Activated naive CD4-positive, alpha-beta T cell (primary cell): ENCODE measurements at places on chromosomes 7 and 10.

- no peak for DNase-seq
Measured at GRCh38 chr7:11206177-11206899, 232.7 kb downstream of the PHF14 start.

DNA sequence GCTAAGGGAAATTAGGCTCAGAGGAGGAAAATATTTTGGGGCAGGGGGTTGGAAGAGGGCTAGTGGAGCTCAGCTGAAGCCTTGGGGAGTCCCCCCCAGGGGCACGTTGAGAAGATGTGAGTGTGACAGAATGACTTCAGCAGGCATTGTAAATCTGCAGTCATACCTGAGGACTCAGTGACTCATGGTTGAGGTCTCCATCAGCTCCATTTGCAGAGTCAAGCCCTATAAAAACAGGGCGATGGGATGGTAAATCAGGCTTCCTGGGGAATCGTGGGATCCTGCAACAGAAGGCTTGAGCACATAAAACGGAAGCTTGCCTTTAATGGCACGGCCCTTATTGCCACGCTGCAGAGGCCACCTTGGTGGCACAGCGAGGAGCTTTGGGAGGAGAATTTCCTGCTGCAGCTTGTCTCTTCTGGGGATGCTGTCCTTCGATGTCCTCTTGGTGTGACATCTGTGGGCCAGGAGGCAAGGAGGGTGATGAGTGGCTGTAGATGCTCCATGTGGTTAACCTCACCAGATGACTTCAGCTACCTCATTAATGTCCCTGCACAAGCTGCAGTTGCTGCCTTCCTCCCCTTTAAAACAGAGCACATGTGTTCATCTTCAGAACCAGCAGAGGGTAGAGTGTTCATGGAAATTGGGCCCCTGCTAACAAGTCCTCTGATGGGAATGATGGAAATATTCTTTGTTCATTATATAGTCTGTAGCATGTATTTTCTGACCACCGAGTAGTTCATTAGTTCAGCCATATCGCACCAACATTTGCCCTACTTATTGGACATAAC, 285.9 kb downstream of the LRMDA start:
- DNase-seq: no peak

DNA sequence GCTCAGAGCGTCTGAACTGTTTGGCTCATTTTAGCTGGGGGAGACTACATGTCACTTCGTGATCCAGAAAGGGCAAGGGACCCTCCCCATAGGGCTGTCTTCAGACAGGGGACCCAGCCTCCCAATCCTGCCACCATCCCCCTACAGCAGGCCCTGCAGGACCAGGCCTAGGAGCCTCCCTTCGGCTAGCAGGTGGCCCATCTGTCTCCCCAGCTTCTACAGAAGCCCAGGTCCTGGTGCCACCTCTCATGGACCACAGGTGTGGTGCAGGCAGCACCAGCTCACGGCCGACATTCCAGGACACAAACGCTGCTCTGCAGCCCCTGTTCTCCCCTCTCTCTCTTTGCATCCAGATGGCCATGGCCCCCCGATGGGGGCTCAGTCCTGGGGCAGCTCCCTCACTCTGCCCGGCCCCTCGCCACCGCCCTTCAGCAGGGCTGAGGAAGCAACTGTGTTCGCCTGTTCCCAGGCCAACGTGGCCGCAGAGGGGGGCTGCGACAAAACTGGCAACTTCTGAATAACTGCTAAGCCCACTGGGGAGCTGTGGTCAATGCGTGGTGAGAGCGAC, 10.3 kb downstream of the TECPR1 start:
- no peak for DNase-seq

GRCh38 chr10:43040482-43041256, 36.2 kb upstream of the RET start:
- DNase-seq: no peak

- no peak for DNase-seq
Measured at GRCh38 chr7:142606081-142606480, 143.2 kb upstream of the PRSS1 start.

GRCh38 chr7:42283553-42283952, 46.5 kb upstream of the GLI3 start:
- no peak for DNase-seq

GRCh38 chr7:151014950-151015349, 9.3 kb downstream of the ATG9B start:
- DNase-seq: no peak

DNA sequence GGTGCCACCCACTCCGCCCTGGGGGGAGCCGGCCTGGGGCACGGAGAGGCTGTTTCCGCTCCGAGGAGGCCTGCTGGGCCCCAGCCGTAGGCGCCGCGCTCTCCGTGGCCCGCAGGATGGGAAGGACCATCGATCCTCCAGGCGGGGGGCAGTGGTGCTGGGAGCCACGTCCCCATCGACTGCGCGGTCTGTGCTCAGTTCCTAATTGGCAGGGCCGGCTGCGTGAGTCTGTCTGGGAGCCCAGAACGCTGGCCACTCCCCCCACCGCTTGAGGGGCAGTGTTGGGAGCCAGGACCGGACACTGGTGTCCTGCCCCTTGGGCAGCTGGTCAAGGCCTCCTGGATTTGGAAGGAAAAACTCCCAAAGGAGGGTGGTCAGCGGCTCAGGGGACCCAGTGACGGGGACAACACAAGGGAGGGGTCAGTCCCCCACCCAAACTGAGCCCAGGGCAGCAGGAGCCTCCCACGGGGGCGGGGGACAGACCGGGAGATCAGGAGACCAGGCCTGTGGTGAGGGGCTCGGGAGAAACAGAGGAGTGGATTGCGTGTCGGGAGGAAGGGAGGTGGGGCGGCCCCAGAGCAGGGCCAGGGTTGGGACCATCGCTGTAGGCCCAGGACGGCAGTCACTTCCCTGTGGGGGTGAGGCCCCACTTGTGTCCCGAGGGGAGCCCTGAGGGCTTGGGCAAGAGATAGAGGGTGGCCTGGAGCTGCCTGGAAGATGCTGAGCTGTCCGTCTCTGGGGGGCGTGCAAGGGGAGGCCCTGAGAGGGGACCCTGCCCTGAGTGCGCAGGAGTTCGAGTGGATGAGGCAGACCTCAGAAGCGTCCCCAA, 89.0 kb downstream of the UNCX start:
- DNase-seq: no peak

- DNase-seq: no peak
Measured at GRCh38 chr7:69256634-69257081, 341.6 kb upstream of the AUTS2 start.

- DNase-seq: no peak
Measured at GRCh38 chr10:383519-383918, 248.3 kb downstream of the ZMYND11 start.
